ENCODE measurements at places on chromosomes 12 and 14.

DNA sequence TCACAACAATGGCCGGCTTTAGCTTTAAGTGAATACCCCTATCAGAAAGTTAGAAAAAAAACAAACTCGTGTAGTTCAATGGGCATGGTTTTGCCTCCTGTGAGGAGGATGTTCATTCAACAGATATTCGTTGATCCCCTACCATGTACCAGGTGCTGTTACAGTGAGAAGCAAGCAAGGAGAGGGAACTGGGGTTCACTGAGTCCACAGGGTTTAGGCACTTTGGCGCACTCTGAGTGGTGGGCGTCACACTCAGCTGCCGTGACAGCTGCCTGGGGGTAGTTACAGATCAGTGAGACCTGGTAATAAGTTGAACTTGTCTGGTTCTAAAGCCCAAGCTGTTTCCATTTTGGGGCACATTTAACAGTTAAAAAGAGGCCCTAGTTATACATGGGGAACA is 74.2 kb downstream of the PAPOLA start:
- no peak for DNase-seq

DNA sequence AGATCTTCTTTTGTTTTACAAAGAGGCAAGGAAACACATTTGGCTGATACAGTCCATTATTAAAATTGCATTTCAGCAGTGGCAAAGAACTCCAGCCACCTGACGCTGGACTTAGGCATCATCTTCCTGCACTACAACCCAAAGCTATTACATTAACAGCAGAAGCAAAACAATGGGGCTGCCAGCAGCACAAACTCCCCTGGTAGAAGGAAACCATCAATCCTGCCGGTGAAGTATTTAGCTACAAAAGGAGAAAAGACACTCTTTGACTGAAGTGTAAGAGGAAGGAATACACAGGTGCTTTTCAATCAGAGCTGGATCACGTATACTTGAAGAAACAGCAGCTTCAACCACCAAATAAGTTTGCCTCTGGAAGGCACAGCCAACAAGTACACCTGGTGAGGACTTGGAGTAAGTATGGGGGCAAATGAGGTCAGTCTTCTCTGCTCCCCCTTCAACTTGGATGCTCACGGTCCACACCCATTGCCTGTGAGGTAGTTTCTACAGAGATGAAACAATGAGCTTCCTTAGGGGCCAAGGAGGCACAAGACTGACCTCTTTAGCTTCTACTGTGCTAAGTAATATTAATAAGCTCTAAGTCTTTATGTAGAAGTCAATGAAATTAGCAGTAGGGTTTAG is 125.9 kb upstream of the FOXN3 start:
- DNase-seq, result no peak

GRCh38 chr14:67416810-67417209 is 4.8 kb upstream of the PLEK2 start:
- DNase-seq, result no peak

- DNase-seq, result no peak
Measured at GRCh38 chr14:22753586-22753985, 12.9 kb upstream of the OXA1L start.

DNA sequence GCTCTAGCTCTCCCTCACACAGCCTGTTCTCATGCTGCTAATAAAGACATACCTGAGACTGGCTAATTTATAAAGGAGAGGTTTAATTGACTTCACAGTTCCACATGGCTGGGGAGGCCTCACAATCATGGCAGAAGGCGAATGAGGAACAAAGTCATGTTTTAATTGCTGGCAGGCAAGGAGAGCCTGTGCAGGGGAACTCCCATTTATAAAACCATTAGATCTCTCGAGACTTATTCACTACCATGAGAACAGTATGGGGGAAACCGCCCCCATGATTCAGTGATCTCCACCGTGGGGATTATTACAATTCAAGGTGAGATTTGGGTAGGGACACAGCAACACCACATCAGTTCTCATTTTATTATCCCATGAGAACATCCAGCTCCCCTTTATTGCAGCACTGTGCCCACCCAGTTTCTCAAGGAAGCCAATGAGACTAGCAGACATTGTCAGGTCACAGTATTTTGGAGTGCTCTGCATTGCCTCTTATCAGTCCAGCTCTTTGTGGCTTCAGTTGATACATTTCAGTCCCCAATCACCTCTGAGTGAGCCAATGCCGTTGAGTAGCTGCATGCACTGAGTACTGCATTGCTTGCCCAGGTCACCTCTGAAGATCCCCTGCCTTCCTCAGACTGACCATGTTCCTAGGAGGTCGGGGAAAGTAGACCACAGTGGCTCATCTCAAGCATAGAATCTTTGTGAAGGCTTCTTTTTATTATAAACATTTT is 131.2 kb downstream of the CRADD start:
- no peak for DNase-seq

GRCh38 chr14:50740856-50741255 is 72.8 kb upstream of the SAV1 start:
- DNase-seq, result no peak

- DNase-seq, result no peak
Measured at GRCh38 chr12:132178316-132178715, 34.1 kb downstream of the NOC4L start.

- DNase-seq, result no peak
Measured at GRCh38 chr12:90062799-90063198, 354.2 kb upstream of the ATP2B1 start.
